ENCODE measurements at places on chromosomes 7 and 10.

GRCh38 chr7:121157885-121158590, 169.5 kb downstream of the CPED1 start:
- DNase-seq, result no peak

DNA sequence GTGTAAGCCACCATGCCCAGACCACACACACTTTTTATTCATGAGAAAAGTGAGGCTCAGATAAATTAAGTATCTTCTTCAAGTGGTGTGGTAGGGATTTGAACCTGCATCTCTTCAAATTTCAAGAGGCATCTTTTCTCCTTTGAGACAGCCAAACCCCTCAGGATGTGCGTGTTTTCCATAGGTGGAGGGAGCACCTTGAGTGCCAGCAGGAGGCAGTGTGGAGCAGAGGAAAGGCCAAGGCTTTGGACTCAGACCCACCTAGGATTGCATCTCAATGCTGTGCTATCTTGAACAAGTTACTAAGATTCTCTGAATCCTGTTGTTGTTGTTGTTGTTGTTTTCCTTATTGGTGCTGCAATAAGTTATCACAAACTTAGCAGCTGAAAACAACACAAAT, 40.2 kb upstream of the MYL10 start:
- peak; percentile 10 for DNase-seq

DNA sequence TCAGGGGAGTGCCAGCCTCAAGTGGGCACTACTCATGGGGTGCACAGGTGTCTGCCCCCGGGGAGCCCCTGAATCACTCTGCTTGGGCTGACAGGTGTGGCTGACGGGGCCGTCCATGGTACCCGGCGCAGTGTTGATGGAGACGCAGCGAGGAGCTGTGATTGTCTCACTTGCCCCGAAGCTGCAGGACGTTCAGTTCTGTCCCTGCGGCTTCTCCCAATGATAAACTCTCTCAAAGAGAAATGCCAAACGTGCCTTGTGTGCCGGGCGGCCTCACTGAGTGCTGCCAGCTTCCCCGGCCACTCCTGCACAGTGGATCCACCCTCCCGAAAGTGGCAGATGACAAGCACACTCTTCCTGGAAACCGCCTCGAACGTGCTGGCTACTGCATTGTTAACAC, 203.2 kb downstream of the DNAJB6 start:
- DNase-seq, result no peak

DNA sequence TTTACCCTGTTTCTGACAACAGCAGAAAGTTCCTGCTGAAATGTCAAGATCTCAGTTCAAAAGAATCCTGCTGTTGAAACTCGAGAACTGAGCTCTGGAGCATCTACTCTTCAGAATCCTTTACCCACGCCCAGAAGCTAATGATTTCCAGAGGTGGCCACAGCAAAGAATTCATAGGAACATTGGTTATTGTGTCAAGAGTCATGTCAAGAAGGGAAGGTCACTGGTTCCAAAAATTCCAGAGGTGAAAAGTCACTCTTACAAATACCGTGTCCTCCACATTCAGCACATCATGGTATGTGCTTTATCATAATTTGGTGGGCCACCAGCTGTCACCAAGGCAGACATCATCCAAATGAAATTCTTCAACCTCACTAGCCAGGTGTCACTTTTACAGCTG, 394.4 kb upstream of the NPVF start:
- no peak for DNase-seq

- no peak for DNase-seq
These were observed 314.6 kb downstream of the CXCL12 start for GRCh38 chr10:44070282-44070681.

DNA sequence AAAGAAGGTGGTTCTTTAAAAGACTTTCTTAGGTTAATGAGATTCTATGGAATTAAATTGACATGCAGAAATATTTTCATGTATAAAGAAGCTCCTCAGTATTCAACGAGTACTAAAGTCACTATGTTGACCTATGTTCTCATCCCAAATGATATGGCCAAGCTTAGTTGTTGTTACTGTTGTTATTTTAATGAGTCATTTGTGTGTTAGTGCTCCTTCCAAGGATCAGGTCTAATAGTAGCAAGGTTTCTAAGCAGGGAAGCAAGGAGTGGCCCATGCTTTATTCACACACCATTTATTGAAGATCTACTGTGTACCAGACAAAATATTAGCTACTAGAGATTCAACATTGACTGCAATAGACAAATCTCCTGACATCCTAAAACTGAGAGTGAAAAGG, 41.9 kb downstream of the LRRN3 start:
- no peak for DNase-seq

- DNase-seq, result no peak
These were observed 265.1 kb upstream of the KLF14 start for GRCh38 chr7:130998993-130999602.

Data from stimulated activated naive CD8-positive, alpha-beta T cell treated with anti-CD3 and anti-CD28 coated beads, Interleukin-15, Interleukin-2, amounts not matched to agents 100 U/mL and 50 U/mL, for 24 hours (primary cell).